Effector memory CD8-positive, alpha-beta T cell (primary cell): ENCODE measurements at places on chromosomes 5 and 9.

- DNase-seq = no peak
These were observed 27.3 kb downstream of the IRX1 start for GRCh38 chr5:3622961-3623360.

GRCh38 chr5:7805379-7805778 is 45.6 kb downstream of the CFAP90 start:
- DNase-seq = no peak

DNA sequence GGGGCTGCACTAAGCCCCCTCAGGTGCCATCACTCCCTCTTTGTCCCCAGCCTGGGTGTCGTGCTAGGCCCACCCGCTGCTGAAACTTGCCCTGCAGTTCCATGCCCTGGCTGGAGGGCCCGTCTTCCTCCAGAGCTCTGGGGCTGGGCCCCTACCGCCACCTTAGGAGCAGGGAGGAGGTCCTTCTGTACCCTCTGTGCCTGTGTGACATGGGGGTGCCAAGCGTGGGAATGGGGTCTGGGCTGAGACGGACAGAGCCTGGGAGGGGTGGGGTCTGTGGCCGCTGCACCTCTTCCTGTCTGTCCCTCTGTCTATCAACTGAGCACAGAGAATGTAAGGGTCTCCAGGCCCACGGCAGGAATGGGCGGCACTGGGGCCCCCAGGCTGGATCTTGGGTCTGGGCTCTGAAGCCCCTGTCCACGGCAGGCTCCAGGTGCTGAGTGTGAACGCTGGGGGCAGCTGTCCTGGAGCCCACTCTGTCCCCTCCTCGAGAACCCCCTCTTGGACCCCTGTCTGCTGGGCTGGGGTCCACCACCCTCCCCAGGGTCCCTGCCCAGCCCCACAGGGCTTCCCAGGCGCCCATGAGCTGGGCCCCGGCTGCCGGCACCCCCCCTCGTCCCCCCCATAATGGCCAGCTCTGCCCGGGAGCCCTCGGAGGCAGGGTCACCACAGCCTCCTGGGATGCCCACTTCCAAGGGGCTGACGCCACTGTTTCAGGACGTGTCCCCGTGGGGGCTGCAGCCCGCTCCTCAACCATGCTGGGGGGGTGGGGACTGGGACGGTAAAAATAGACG is 15.8 kb upstream of the NRARP start:
- no peak for DNase-seq

GRCh38 chr5:127934791-127935256 is 148.7 kb upstream of the SLC12A2 start:
- DNase-seq = no peak

DNA sequence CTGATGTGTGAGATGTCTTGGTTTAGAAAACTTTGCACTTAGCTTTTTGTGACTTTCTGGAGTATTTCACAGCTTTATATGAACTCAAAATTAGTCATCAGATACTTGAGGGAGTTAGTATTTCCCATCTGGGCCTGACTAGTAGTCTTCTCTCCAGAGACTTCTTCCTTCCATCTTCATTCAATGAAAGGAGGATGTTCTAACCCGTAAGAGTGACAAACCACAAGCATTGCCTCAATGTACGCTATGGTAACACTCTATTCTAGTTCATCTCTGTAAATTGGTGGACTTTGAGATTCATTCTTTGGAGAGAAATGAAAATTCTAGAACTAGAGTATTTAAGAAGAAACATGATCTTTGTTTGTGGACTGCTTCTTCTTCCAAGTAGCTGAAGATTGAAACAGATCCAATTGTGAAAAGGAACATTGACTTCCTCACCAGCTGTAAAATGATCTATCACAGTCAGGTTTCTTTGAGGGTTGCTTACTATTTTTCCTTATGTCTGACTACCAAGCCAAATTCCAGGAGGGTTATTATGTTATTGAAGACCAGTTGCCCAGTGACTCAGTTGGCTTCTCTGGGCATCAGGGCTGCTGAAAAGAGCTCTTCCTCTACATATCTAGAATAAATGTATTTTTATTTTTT is 157.6 kb downstream of the SLC12A2 start:
- DNase-seq = no peak

DNA sequence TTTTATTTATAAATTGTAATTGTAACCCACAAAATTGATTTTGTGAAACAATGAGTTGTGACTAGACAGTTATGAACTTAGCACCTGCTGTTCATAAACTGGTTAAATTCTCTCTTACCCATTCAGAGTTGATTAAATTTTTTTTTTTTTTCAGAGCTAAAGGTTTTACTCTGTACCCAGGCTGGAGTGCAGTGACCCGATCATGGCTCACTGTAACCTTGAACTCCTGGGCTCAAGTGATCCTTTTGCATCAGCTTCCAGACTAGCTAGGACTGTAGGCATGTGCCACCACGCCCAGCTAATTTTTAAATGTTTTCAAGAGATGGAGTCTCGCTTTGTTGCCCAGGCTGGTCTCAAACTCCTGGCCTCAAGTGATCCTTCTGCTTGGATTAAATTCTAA is 1.9 kb downstream of the HSD17B4 start:
- DNase-seq = no peak

DNA sequence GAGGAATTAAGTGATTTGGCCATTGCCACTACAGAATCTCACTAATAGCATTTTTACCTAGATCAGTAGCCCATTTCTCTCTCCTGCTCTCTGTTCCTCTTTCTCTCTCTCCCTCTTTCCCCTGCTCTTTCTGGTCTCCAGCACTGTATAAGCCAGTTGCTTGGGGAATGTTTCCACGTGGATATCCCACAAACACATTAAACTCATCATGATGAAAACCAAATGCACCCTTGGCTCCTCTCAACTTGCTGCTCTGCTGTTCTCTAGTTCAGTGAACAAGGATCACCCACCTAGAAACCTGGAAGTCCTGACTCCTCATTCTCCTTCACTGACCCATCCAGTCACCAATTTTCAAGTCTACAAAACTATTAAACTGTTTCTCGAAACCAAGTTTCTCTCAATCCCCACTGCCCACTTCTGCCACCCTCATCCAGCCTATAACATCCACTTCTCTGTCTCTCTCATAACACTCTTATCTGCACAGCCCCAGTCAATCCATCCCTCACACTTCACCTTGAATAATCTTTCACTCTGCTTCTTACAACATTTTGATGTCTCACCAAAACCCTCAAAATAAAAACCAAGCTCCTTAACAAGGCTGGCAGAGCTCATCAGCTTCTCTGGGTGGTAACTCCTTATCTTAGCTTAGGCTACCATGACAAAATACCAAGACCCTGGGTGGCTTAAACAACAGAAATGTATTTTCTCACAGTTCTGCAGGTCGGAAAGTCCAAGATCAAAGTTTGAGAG is 79.3 kb downstream of the ARL15 start:
- no peak for DNase-seq

- no peak for DNase-seq
These were observed 548.6 kb downstream of the CSNK1G3 start for GRCh38 chr5:124060413-124061067.

- DNase-seq = no peak
These were observed 41.2 kb downstream of the NADK2 start for GRCh38 chr5:36200513-36200912.

DNA sequence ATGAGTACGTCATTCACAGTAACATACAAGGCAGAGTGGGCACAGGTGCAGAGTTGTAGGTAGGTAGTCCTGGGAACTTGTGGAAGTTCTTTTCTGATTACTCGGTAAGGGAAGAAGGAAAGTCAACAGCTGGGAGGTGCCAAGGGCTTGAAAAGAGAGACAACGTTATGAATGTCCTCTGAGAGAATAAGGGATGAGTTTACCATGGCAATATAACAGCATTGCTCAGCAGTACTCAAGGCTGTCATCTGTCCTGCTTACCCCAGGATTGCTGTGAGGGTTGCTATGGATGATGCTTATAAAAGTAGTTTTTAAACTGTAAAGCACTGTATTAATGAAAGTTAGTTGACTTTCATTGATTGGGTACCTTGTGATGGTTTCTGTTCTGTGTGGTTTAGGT is 369.1 kb upstream of the SGCD start:
- DNase-seq = no peak

DNA sequence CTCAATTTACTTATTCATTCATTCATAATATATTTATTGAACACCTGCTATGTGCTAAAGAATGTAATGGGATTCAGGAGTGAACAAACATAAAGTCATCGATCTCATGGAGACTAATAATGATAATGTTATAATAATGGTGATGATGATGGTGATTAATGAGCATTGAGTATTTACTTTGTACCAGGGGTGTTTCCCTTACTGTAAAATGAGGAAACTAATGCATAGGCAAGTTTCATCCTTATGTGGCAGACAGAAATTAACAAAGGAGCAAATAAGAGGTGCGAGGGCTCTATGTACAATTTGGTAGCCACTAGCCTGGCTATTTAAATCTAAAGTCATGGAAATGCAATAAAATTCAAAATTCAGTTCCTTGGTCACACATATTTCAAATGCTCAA is 11.1 kb upstream of the LCP2 start:
- no peak for DNase-seq

DNA sequence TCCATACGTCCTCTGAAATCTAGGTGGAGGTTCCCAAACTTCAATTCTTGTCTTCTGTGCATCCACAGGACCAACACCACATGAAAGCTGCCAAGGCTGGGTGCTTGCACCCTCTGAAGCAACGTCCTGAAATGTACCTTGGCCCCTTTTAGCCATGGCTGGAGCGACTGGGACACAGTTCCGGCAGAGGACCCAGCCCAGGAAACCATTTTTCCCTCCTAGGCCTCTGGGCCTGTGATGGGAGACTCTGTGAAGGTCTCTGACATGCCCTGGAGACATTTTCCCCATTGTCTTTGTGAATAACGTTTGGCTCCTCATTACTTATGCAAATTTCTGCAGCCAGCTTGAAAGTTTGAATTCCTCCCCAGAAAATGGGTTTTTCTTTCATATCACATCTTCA is 261.8 kb upstream of the RFX3 start:
- no peak for DNase-seq
